ENCODE measurements at places on chromosomes 2 and 18.

DNA sequence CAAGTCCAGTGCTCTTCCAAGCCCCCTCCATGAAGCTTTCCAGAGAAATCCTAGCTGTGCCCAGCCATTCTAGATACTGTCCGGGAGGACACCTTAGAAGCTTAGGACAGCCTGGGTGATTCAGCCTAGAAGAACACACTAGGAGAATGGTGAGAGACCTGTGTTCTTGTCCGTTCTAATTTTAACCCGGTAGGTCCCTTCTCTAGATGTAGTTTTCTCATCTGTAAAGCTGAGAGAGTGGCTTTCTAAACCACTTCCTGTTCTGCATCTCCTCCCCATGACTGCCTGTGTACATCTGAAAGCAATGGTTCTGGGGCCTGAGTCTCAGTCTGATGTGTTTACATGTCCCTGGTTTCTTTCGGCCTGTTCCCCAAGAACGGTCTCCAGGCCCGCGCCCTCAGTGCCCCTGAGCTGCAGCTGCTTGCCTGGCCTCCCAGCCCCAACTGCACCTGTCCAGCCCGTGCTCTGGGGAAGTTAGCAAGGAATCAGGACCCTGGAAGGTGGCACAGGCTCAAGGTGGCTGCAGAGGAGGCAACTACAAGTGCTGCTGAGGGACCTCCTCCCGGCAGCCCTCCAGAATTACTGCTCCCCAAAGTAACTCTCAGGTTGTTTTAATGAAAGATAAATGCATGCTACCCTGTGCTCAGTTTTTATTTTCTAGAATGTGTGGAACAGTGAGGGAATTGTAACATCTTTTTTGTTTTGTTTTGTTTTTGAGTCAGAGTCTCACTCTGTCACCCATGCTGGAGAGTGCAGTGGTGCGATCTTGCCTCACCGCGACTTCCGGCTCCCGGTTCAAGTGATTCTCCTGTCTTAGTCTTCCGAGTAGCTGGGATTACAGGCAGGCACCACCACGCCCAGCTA is 105.9 kb downstream of the LBH start:
- DNase-seq = peak; percentile 40

DNA sequence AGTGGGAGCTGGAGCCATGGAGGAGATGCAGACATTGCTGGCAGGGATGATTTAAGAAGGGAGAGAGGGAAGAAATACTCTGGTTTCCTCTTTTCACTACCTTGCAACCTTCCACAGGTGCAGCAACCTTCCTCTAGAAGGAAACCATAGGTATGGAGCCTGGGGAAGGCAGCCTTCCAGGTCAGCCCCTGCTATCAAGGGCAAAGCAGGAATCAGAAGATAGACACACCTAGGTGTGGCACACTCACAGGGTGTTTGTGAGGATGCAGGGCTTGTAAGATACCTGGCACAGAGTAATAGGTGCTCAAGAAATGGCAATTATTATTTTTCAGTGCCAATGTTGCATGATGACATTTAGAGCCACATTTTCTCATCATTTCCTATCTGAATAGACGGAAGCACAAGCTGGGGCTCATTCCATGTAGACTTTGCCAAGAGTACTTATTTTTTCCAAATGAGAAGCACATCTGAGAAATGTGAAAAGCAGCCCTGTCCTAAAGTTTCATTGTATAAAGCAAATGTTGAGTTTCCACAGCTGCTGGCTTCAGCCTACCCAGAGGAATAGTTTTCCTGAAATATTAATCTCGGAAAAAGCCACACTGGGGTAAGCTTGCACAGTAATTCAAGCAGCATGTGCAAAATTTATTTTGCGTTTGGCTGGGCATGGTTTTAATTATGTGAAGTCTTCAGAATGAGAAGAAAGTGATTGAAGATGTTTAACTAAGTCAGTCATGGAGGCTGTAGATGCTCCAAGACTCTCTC is 20.6 kb downstream of the EVA1A start:
- DNase-seq = no peak

- DNase-seq = no peak
Measured at GRCh38 chr2:8357738-8358518, 323.9 kb upstream of the ID2 start.

DNA sequence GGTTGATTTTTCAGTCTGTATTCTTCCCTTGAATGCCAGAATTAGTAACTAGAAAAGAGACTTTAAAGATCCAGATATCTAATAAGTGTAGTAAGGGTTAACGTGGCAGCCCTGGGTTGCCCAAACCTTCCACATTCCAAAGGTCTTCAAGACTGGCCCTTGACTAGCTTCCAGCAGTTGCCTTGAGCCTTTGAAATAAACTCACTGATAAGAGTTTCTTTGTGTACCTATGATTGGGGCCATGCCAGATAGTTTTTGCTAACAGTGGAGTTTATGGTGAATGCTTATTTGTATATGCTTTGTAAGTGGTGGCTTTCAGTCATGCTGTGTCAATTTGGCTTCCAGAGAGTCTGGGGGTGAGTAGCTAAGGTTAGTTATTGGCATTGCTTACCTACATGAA is 722.3 kb downstream of the RNF144A start:
- DNase-seq = no peak

GRCh38 chr2:96631804-96632435 is 6.2 kb downstream of the KANSL3 start:
- no peak for DNase-seq

DNA sequence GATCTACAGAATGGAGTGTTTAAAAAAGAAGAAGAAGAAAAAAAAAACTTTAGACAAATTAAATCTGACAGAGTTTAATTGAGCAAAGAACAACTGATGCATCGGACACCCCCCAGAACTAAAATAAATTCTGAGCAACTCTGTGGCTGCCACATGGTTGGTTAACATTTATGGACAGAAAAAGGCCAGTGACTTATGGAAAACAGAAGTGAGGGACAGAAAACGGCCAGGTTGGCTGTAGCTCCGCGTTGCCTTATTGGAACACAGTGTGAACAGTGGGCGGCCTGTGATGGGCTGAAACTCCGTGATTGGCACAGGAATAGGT is 75.6 kb downstream of the SPP2 start:
- no peak for DNase-seq

- peak; percentile 28 for DNase-seq
Measured at GRCh38 chr2:199488772-199489400, 31.1 kb upstream of the SATB2 start.

- peak; percentile 93 for DNase-seq
Measured at GRCh38 chr2:47767880-47768609, 14.9 kb upstream of the MSH6 start.
